ENCODE measurements at places on chromosomes 13 and 19. TPM values are rescaled to one million over a fixed set of nuclear protein-coding genes. Genes with fewer than 3 reads are reported as not detected.

DNA sequence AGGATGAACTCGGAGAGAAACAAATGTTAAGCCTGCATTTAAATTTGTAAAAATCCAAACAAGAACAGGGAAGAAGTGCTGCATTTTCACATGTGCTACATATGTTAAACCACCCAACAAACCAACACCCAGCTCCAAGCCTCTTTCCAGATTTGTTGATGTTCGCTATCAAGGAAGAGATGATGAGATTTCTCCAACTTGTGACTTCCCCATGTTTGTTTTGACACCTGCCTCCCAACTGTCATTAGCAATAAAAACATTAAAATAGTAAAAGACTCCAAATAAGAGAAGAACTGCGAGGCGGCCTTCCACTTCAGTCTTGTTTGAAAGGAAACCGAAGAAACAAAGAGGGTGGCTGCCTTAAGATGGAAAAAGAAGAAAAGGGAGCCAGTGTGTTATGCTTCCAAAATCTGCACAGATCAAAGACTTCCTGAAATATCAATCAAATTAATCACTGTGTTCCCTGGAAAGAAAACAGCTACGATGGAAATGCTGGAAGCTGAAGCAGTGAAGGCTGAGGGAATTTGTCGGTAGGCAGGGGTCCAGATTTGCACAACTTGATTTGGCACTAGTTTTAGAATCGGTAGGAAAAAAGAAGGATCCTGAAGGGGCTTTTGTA is 14.0 kb upstream of the GGACT start:
- no peak for DNase-seq

DNA sequence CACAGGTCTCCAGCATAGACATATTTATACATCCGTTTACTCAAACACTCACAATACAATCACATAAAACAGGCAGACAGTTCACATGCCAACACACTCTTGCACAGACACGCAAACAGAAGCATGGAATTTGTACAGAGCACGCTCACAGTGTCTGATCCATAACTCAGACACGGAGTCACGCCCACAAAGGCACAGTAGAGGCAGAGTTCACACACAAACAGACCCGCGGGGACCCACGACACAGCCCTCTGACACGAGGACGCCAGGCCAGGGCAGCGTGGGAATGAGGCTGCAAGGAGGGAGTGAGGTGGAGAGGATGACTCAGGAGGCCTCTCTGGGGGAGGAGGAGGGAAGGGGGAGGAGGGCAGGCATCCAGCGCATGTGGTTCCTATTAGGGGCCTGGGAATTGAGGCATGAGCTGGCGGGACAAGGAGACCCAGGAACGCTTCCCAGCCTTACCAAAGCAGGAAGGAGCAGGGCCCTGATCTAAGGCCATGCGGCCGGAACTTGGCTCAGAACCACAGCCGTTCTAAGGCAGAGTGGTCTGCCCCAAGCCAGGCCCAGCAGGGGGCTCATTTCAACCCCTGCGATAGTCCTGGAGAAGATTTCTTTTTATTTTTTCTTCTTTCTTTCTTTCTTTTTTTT is 9.1 kb upstream of the OLFM2 start:
- no peak for DNase-seq

- DNase-seq, result no peak
Observed at GRCh38 chr13:114131583-114132418, 622 bp downstream of the RASA3 start.

Gene ZIC2
- 0.88 TPM for total RNA-seq

- no peak for DNase-seq
Observed at GRCh38 chr19:49326165-49326704, 1.2 kb upstream of the SLC6A16 start.

Gene ADM5
- total RNA-seq, result 5.6 TPM

DNA sequence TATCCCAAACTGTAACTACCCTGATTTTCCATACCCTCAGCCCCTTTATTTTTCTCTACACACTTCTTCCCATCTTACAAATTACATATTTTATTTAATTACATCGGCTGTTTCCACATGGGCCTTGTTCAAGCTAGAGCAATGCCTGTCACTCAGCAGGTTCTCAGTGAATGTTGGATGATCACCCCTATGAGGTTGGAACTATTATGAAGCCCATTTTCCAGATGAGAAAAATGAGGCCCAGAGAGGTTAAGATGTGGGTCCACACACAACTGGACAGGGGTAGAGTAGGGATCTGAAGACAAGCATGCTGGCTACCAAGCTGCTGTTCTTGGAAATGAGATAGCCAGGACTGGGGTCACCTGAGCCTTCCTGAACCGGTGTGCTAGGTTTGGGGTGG is 10.0 kb downstream of the MAG start:
- no peak for DNase-seq

GRCh38 chr19:49085868-49086232 is 599 bp downstream of the SNRNP70 start:
- no peak for DNase-seq

Gene KLK8
- total RNA-seq, result not detected

GRCh38 chr13:20580257-20580656 is 13.3 kb downstream of the IFT88 start:
- DNase-seq, result no peak

Gene CD70
- 1.9 TPM for total RNA-seq

Gene PVR
- 3.4 TPM for total RNA-seq

Gene KLF2
- total RNA-seq, result 612 TPM

Gene CADM4
- total RNA-seq, result 0.61 TPM

GRCh38 chr13:26693749-26694463 is 66.7 kb downstream of the GPR12 start:
- DNase-seq, result no peak

Gene C19orf81
- total RNA-seq, result 1.5 TPM

GRCh38 chr13:29118471-29118870 is 298.3 kb downstream of the MTUS2 start:
- no peak for DNase-seq

DNA sequence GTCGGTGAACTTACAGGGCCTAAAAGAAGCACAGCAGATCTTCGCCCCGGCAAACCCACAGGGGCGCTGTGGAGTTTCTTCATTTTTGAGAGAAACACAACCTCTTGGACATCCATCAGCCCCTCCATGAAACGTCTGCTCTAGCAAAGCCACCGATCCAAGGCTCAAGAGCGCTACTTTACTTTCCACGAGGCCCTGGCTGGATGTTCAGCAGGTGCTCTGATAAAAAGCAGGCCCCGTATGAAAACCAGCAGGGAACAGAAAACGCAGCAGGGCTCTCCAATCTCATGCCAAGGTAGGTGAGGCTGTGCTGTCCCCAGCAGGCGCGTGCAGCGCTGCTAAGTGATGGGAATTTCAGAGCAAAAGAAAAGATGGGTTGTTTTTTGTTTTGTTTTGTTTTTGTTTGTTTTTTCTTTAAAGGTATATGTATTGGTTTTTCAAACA is 86.7 kb downstream of the IRS2 start:
- DNase-seq, result no peak

DNA sequence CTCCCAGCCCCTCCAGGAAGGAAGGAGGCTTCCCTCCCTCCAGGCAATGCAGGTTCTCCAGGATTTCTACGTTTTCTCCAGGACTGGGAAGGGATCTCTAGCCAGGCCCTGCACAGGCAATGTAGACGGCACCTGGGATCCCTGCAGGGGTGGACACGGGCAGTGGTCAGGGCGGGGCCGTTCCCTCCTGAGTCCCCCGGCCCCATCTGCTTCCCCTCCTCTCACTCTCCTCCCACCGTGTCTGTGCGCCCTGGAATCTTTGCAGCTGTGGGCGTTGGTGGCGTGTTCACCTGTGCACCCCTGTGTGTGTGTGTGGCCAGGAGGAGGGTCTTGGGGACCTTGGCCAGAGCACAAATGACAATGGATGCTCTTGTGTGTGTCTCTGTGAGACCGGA is 10.0 kb downstream of the NRTN start:
- no peak for DNase-seq

GRCh38 chr19:51327066-51328001 is 14.6 kb downstream of the VSIG10L start:
- DNase-seq, result peak; percentile 34

GRCh38 chr13:70905035-70905434 is 796.8 kb upstream of the KLHL1 start:
- DNase-seq, result no peak

DNA sequence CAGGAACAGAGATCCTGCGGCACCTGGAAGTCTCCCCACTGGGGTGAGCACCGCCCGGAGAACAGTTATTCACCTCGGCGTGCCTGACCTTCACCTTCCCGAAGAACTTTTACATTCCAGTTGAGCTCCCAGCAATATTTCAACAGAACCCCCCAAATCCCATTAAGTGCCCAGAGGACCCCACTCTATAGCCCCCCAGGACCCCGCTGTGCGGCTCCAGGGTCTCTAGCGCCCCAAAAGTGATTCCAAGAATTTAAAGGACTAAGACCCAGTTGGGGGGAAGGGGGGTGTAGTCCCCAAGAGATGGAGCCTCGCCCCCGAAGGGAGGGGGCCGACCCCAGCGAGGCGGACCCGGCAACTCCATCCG is 480 bp downstream of the GPR108 start:
- DNase-seq, result no peak

DNA sequence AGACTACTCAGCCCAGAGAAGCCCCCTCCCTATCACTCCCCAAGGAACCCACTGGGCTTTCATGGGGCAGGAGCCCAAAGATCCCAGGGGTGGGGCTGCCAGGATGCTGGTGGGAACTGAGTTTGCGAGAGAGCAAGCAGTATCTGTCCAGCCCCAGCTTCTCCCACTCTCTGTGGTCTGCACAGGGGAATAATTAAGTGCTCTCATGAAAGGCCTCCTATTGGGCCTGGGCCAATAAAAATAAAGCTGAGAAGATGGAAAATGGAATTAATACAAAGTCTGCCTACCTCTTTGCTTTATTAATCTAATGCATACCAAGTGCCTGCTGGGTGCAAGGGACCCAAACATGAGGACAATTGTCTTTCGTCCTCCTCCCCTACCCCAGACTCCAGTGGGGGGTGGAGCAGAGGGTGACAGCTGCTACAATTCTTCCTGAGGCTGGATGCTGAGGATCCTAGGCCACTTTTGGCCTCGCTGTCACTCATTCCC is 5.4 kb downstream of the DDX39A start:
- no peak for DNase-seq

DNA sequence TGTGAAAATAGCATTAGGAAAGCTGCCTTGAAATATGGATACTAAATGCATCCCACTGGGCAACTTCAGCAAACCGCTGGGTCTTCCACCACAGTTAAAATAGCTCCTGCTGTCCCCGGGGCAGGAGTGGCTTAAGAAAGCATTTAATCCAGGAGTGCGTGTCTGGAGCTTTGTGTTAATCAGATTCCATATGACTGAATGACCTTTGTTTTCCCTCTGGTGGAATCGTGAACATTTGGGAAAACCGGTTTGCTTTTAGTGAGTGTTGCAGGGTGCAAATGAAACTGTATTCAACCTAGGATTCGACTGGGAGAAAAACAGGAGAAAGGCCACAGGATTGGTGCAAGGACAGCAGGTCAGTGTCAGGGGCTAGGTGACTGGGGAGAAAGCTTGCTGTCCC is 237.6 kb upstream of the MAB21L1 start:
- no peak for DNase-seq

Gene RFPL4A
- not detected for total RNA-seq

DNA sequence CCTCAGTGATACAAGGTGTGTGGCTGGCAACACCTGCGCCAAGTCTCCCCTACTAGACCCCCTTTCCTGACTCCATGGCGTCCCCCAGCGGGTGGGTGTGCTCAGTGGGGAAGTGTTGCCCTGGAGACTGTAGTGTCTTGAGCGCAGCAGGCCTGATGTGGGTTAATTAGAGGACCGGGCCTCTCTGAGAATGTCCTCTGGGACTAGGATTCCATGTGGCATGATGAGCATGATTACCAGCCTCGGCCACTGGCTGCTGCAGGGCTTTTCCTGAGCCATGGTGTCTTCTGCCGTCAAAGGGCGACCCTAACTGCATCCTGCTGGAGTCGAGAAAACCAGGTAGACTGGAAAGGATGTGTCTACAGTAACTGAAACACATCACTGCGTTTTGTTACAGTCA is 28.1 kb downstream of the MICOS13 start:
- DNase-seq, result no peak

Gene PRKACA
- total RNA-seq, result 48.9 TPM

GRCh38 chr19:17304386-17305215 is 1.1 kb upstream of the MRPL34 start:
- no peak for DNase-seq

All from T-cell (primary cell).